ENCODE measurements at places on chromosomes 3 and 15.

DNA sequence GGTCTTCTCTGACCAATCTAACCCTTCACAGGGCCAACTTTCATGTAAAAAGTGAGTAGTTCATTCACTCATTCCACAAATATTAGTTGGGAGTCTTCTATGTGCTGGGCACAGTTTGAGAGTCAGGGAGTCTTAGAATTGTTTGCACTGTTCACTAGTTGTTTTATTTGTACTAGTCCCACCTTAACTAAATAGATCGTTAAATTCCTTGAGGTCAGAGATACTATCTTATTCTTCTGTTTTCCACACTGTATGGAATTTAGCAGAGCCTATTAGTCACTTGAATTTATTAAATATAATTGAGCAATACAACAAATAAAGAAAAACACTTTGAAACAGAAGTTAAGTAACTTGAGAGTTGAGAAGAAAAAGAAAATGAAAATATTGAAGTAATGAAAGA, 40.8 kb upstream of the SPTSSB start:
- no peak for DNase-seq

DNA sequence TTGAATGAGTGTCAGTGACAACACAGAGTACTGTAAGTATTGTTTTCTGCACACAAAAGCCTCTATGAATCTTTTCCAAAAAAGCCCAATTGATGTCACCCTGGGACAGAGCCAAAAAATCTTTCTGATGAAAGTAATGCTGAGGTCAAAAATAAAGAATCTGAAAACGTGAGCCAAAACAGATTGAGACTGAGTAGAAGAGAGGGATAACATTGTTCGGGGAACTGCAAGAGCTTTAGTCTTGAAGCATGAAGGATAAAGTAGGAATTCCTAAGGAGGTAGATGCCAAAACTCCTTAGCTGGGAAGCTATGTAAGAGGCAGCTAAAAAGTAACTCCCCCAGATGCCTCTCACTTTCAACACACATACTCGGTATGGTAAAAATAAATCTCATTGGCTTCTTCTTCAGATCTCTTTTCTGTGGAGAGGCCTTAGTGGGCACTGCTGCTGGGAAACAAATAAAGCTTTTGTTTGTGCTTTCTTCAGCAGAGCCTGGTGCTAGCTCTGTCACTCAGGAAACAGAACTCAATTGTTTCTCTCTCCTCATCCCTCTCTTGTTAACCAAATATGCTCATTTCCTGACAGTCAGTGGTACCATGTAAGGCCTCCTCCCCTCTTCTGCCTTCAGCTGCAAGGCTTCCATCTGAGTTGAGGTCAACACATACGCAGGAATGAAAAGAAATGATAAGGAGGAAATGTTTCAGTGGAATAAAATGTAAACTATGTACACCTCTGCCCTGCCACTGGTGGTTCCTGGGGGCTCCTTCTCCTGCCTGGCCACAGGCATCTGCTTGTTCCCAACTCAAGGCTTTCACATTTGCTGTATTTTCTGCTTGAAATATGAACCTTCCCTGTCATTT, 58.1 kb downstream of the CD200 start:
- DNase-seq: peak; percentile 47

DNA sequence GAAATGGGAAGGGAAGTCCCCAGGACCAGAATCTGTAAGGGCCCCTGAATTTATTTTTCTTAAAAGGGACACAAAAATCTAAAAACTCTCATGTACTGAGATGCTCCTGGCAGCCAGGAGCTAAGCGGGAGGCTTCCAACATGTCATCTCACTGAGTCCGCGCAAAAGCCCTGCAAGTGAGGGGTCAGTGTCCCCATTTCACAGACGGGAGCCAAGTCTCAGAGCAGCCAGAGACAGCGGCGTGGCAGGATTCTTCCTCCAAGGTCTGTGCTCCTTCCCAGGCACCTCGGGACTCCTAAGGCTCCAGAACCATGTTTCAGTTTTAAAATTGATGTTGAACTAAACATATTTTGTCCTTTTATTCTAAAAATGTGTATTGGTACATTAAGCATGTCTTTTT, 114.8 kb downstream of the ADCY5 start:
- DNase-seq: no peak

- DNase-seq: no peak
Observed at GRCh38 chr3:33791477-33792166, 6.8 kb upstream of the PDCD6IP start.

DNA sequence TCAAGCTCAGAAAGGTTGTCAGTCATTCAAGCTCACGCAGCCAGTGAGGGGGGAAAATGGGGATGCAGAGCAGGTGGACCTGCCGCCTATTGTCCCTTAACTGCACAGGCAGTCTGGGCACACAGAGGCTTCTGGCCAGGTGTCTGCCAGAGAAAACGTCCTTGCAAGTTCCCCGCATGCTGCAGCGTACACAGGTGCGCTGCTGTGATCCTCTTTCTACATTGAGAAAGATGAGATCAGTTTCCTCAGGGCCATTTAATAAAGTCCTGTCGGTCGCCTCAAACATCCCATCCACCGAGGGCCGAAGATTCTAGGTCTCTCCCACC, 445 bp upstream of the TSEN2 start:
- DNase-seq: no peak

GRCh38 chr3:66428733-66429132, 72.1 kb downstream of the LRIG1 start:
- DNase-seq: peak; percentile 72

- no peak for DNase-seq
Observed at GRCh38 chr3:42081838-42082473, 9.2 kb upstream of the TRAK1 start.

GRCh38 chr15:40235201-40235885, 3.5 kb upstream of the PAK6 start:
- DNase-seq: no peak

DNA sequence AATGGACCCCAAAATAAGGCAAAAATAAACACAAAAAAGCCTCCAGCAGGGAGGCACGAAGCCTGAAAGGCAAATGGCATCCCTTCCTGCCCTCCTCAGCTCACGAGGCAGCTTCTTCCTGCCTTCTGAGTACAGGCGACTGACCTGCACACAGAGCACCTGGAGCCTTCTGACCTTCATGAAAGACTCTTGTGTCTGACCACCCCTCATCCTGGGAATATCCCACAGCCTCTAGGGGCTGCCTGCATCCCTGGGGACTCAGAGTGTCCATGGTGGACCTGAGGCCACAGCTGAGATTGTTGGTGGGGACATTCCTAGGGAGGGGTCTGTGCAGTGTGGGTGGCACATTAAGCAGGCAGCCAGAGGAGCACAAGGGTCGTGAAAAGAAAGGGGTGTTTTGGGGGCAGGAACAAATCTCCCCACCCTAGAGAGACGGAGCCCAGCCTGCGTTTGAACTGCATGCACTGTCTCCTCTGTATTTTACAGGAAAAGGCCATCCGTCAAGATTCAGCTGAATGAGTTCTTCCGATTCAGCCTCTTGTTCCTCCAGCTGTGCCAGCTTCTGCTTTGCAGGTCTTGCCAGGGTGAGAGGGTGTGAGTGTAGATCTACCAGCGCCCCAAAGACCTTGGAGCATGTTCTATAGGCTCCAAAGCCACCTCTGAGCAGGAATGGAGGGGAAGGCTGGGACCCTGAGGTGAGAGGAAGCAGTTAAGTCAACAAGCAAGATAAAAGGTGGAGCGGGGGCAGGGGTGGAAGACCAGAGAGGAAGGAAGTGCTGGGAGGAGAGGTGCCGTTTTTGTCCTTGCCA, 80.4 kb upstream of the MEF2A start:
- no peak for DNase-seq

DNA sequence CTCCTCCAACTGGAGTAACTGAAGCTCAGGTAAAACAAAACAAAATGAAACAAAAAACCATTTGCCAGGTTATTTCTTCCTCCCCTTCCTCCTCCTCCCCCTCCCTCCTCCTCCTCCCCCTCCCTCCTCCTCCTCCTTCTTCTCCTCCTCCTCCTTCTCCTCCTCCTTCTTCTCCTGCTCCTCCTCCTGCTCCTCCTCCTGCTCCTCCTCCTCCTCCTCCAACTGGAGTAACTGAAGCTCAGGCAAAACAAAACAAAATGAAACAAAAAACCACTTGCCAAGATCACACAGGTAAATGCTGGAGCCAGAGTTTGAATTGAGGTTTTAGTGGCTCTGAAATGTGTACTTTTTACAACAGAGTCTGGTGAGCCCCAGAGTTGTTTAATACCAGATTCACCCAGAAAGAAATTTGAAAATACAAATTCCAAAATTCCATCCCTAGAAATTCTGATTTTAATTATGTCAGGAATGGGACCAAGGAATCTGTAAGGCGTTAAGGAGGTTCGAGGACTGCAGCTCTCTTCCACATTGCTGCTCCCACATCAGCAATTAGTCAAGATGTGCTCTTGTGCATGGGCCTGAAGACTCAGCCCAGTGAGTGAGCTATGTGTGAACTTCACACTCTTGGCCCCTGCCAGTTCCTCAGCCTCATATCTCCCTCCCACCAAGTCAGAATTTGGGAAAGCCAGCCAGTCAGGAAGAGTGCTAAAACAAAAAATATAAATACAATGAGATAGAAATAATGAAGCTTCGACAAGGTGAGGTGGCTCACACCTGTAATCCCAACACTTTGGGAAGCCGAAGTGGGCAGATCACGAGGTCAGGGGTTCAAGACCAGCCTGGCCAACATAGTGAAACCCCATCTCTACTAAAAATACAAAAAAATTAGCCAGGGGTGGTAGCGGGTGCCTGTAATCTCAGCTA, 31.6 kb upstream of the ZNF770 start:
- no peak for DNase-seq

DNA sequence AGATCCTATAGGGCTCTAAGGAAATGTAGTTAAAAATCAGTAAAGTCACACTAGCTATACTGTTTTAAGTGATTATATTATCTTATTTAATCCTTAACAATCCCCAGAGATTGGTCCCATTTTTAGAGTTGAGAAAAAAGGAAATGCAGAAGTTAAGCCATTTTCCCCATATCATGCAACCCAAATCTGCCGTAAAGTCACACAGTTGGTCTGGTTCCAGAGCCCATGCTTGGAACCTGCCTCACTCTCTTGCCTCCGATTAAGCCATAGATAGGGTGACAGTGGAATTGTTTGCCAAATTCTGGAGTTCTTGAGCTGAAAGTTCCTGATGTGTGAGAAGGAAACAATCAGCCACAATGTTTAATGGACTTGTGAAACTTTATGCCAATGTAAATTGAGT, 2.3 kb upstream of the P2RY13 start:
- DNase-seq: no peak

DNA sequence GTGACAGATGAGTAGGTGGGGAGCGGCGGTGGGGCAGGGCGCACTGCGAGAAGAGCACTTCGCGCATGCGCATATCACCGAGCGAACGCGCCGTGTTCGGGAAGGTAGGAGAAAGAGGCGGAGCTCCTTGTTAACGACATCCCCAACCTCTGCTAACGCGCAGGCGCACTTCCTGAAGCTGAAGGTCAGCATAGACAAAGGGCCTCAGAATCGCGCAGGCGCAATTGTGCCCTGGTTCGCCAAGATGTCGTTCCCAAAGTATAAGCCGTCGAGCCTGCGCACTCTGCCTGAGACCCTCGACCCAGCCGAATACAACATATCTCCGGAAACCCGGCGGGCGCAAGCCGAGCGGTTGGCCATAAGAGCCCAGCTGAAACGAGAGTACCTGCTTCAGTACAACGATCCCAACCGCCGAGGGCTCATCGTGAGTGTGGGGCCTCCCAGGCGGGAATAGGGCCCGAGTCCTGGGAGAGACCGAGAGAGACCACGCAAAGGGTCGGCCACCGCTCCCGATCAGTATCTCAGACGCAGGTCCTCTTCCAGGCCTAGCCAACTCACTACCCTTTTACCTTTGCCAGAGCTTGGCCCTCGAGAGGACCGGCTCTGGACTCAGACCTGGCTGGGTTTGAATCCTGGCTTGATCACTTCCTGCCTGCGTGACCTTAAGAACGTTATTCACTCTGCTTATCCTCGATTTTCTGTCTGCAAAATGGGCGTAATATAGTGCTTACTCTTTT, at the start of gene NDUFB4:
TSS of gene NDUFB4 (plus strand) at position 221 of the 737 bp plus-strand sequence. CDS start at position 245, 24 bp downstream.
- DNase-seq: peak; percentile 100

DNA sequence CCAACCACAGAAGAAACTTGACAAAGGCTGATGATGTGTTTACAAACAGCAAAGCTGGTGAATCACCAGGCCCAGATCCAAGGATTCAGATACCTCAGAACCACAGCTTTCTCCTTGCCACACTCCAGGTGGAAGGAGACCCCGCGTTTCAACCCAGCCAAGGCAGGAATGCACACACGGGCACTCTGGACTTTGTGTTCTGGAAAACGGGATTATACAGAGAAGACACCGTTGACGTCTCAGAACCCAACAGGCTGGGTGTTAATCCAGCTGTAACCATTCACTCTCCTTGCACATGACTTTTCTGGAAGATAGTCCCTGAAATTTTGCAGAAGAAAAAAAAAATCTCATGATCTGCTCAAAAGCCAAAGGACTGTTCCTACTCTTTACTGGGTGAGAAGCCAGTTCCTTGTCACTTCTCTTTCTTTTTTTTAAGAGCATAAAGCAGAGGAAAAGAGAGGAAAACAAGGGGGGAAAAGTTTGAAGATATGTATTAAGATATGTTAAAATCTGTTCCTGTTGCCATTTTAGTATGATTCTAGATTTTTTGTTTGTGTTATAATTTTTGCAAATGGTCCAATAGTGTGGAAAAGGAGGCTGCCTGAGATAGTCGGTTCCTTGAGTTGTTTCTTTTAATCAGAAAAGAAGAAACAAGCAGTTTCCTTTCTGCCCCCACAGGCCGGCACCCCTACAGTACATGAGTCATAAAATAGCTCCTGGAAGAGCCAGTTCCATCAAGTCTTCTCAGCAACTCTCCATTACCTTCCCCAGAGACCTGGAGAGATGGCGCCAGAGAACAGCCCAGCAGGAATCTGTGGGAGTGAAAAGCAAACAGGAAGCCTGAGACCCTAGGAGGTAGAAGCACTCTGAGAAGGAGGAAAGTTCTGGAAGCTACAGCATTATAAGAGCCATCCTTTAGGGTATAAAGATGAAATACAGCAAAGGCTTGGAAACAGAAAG, 73.1 kb downstream of the RORA start:
- no peak for DNase-seq

DNA sequence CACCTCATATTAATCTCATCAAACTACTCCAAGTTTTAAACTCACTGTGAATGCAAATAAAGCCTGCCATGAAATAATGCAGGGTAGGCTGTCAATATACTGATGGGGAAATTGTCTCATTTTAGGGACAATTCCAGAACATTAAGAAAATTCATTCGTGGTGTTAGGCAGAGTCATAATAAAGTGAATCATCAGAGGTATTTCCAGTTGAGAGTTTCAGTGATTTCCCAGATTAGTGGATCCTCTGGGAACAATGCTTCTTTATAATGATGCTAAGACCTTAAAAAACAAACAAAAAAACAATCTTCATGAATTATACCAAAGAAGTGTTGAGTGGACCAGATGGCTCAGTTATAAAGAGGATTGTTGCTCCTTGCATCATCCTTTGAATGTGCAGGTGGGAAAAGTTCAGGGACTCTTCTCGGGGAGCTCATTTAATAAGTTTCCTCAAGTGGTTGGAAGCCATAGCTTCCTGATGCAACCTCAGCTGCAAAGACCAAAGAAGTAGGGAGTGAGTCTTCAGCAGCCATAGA, 360.9 kb upstream of the TRIM42 start:
- no peak for DNase-seq

DNA sequence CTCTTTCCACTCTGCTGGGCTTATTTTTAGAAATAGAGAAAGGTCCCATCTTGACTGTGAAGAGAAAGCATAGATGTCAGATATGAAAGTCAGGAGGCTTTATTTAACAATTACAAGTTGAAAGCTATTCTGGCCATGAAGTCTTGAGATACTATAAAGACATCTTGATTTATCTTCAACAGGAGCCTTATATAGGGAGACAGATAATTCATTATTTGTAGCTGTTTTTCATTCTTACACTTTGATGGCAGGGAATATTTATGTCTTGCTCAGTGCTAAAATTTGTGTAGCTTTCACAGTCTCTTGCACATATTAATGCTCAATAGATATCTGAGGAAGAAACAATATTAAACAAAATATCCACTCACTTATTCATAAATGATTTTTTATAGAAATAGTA, 248.8 kb downstream of the C3orf38 start:
- peak; percentile 3 for DNase-seq
